Mesendoderm (in vitro differentiated cells): ENCODE measurements at places on chromosomes 11 and 22.

- peak; percentile 29 for DNase-seq
These were observed 710 bp downstream of the DERL3 start for GRCh38 chr22:23837911-23838680.

DNA sequence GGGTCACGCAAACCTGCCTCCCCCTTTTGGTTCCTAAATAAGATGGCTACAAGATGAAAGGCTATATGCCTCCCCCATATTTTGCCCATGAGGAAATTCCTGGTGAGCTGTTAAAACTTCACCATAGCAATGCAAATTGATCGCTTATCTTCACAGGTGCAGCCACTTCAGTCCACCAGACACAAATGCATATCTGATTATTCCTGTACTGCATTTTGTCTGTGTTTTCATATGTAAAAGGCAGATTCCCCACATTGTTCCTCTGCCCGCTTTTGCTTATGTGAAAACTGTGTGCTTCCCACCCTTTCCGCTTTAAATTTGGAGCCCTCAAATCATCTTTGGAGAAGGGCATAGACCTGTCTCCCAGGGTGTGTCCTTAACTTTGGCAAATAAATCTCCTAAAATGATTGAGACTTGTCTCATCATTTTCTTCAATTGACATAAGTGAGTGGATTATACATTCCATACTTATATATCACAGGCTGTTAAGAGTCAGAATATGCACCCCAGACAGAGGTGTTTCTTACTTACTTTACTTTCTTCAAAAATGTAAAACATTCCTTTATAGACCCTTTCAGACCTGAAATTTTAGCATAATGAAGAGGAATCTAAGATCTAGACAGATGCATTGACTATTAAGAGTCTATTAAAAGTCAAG is 116.4 kb downstream of the CASP12 start:
- DNase-seq = peak; percentile 18

GRCh38 chr11:119249671-119250010 is 43.5 kb downstream of the CBL start:
- no peak for DNase-seq

GRCh38 chr11:99932684-99933083 is 754.4 kb upstream of the ARHGAP42 start:
- no peak for DNase-seq

- no peak for DNase-seq
These were observed 5.4 kb downstream of the KBTBD4 start for GRCh38 chr11:47573321-47573720.

- DNase-seq = peak; percentile 56
These were observed 8.2 kb downstream of the SUSD2 start for GRCh38 chr22:24189249-24190158.

DNA sequence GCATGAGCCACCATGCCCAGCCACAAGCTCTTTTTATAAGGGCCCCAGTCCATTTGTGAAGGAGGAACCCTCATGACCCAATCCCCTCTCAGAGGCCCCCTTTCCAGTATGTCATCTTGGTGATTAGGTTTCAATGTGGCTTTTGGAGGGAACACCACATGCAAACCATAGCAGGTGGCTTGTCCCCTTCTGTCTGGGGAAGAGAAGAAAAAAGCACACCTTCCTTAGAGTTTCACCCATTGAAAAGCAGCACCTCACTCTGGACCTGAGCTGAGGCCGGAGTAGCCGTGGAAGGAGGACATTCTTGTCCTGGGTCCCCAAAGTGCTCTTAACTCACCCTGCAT is 25.4 kb downstream of the NEAT1 start:
- DNase-seq = no peak

GRCh38 chr11:118909619-118910308 is 16.0 kb downstream of the BCL9L start:
- DNase-seq = peak; percentile 82

- DNase-seq = no peak
These were observed 128.5 kb downstream of the CD44 start for GRCh38 chr11:35267504-35267903.

GRCh38 chr22:35995348-35995747 is 33.3 kb downstream of the RBFOX2 start:
- DNase-seq = peak; percentile 85

DNA sequence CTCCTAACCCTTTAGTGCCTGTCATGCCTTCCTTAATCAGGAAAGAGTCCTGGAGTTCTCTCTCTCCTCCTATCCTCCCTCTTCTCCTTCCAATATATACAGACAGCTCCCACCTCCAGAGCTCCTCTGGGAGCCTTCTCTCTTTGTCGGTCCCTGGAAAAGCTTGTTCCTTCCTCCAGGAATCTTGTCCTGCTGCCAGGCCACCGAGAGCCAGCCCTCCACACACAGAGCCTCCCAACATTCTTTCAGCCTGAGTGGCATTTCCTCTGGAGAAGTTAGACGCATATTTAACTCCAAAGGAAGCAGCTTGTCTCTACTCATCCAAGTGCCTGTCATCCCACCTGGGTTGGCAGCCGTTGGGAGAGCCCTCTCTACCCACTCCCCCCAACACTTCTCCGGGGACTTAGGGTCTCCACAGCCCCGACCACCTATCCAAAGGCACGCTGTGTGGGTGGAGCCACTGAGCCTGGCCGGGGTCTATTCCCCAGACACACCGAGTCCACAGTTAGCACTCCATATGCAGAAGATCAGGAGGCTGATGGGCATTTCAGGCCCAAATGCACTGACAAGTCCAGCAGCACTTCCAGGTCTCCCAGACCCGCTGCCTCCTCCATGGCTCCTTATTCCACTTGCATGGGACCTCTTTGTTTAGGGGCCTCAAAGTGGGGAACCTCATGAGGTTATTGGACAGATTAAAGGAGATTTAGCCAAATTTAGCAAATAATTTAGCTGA is 31.1 kb downstream of the DKK3 start:
- peak; percentile 91 for DNase-seq

DNA sequence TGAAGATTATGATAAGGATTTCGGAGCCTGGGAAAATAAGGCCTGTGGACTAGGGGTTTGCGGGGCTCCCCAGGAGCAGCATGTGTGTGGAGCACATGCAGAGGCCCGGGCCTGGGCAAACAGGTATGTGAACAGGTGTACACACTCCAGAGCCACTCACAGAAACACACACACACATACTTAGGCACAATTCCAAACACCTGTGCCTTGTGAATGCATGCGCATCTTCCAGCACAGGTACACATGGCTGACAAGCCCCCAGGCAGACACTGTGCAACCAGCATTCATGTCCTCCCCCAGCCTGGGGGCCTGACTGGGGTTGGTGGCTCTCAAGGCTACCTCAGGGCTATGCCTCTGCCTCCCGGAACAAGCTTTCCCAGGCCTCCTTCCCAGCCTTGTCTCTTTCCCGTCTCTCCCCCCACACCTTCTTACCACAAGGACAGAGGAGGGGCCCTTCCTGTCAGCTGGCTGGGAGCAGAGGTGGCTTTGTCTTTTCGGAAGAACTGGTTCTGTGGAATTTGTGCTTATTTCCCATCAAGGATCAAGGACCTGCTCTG is 2.6 kb upstream of the P2RY6 start:
- DNase-seq = peak; percentile 84

DNA sequence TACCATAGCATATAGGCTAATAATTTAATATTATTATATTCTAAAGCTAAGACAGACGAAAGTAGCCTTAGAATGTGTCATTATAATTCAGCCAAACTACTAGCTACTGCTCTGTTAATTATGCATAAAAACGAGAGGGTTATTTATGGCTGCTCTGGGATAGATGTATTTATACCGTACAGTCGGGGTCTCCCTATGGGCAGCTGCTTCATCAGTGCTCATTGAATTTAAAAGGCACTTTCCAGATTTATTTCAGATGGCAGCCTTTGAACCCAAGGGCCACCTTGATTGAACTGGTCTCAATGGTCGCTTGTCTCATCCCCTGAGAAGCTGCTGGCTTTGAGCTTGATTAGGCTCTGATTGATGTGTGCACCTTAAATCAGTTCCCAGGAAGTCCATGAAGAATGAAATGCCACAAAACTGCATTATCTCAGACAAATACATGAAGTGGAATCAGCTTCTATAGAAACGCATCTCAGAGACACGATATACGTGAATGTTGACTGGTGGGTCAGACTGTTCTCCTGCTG is 377.6 kb downstream of the LRRC4C start:
- no peak for DNase-seq

DNA sequence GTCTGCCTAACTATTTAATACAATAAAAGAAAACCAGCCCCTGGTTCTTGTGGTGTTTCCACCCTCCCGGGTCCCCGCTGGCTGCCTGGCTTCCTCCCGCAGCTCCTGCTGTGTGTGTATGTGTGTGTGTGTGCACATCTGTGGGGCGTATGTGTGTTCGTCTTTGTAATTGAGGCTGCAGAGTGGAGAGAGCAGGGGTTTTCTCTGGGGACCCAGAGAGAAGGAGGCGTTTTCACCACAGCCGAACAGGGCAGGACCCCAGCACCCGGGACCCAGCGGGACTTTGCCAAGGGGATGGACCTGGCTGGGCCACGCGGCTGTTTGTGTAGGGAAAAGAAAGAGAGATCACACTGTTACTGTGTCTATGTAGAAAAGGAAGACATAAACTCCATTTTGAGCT is 42.7 kb downstream of the IGLL1 start:
- DNase-seq = no peak

DNA sequence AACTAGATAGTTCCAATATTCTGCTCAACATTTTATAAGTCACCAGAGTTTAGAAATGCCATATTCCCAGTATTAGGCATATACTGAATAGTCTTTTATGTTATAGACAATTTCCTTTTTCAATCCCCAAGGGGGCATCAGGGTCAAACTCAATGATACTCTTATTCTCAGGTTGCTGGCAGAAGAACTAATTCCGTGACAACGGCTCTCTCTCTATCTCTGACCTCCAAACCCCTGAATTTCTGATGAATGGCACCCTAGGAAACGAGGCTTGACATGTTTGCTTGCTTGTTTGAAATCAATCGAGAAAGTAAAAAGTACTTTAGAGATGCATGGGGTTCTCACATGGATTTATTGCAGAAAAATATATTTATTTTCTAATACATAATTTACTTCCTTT is 160.1 kb downstream of the CASP12 start:
- no peak for DNase-seq

GRCh38 chr11:14676068-14676467 is 32.5 kb downstream of the PDE3B start:
- DNase-seq = no peak

DNA sequence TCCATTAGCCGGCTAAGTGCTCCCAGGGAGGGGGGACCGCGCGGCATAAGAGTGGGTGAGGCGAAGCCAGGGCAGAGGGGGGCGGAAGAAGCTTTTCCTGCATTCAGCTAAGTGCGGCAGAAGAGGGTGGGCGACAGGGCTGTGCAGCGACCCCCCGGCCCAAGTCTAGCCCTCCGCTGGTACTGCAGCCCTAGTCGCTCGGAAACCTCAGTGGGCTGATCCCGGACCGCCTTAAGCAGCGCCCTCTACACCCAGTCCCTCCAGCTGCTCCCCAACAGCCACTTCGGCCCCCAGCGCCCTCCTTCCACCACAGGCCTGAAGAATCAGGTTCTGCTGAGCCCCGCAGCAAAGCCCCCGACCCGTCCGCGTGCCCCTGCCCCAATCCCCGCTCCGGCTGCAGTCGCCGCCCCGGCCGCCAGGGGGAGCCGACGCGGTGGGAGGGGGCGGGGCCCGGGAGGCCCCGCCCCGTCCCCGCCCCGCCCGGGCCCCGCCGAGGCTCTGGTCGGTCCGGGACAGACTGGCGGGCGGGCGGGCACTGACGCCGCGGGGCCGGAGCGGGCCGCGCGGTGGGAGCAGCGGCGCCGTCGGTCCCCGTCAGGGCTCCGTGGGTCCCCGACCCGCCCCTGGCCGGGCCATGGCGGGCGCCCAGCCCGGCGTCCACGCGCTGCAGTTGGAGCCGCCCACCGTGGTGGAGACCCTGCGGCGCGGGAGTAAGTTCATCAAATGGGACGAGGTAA is at the start of gene PLCB3:
PLCB3 (plus strand) TSS at position 515 of the 737 bp plus-strand sequence; CDS start at position 635, 120 bp downstream.
- DNase-seq = peak; percentile 53

DNA sequence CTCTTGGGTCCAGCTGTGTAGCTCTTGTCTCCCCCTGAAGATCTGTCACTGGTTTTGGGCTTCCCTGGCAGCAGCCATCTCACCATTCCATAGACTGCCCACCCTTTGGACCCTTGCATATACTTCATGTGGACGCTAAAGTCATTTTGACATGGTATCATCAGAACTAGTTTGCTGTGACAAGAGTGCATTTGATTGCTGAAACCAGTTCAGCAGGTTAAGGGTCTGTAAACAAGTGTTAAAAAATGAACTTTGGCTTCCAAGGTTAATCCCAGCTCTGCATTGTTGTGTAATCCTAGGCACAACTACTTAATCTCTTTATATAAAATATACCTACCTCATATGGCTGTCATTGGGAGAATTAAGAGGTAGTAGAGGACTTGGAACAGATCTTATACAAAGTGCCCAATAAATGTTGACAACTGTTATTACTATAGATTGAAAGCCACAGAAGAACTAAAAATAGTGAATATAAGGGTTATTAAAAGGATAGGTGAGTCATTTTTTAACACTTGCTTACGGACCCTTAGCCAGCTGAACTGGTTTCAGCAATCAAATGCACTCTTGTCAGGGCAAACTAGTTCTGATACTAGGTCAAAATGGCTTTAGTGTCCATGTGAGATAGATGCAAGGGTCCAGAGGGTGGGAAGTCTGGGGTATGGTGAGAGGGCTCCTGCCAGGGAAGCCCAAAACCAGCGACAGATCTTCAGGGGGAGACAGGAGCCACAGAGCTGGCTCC is 29.4 kb downstream of the CCDC90B start:
- no peak for DNase-seq

DNA sequence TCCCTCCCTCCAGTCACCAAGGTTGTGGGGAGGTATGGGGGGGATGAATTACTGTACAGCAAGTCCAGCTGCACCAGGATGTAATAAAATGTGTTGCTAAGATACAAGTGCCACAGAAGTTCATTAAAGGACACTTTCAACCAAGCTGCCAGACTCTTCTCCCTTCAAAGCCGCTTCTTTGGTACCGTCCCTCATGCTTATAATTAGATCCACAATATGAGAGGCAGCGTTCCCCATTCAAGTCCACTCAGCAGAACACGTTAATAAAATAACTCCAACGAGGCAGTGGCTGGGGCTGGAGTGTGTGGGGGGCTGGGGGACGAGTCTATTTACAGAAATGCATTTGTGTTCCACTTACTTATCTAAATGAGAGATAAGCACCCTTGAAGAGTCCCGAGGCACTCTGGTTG is 14.7 kb downstream of the PHF21B start:
- no peak for DNase-seq

- no peak for DNase-seq
These were observed 40.5 kb downstream of the DKK3 start for GRCh38 chr11:11967669-11968510.

- DNase-seq = no peak
These were observed 222.2 kb upstream of the TENM4 start for GRCh38 chr11:79663017-79663416.

- no peak for DNase-seq
These were observed 30.1 kb downstream of the SMCO4 start for GRCh38 chr11:93512949-93513667.

GRCh38 chr11:10639350-10639749 is 54.2 kb downstream of the IRAG1 start:
- no peak for DNase-seq
